ENCODE measurements at places on chromosomes 3 and 15.
A peak's percentile ranks its signal among the peaks of the same experiment; 100 is the strongest.

DNA sequence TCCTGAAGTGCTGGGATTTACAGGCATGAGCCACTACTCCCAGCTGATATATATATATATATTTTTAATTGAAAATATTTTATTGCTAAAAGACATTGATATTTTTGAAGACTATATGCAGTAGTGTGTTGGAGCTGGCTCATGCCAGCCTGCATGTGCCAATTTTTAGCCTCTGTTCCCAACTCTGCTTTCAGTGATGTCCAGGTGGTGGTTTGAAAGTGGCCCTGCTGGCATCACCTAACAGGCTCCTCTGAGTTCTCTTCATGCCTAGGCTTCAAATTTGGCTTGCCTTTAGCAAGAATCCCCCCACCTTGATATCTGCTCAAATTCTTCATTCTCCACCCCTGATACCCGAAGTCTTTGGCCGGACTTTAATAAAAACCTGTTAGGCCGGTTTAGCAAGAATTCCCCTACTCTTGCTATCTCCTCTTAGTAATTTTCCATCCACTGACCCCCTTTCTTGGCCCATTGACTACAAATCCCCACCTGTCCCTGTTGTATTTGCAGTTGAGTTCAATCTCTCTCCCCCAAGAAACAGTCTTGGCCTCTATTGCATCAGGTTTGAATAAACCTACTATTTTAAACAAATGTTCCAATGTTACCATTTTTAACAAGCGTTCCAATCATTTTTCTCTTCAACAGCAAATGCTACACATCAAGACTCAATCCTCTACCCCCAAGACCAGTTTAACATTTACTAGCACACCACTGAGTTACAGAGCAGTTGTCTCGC is 23.9 kb upstream of the CTSH start:
- no peak for DNase-seq

DNA sequence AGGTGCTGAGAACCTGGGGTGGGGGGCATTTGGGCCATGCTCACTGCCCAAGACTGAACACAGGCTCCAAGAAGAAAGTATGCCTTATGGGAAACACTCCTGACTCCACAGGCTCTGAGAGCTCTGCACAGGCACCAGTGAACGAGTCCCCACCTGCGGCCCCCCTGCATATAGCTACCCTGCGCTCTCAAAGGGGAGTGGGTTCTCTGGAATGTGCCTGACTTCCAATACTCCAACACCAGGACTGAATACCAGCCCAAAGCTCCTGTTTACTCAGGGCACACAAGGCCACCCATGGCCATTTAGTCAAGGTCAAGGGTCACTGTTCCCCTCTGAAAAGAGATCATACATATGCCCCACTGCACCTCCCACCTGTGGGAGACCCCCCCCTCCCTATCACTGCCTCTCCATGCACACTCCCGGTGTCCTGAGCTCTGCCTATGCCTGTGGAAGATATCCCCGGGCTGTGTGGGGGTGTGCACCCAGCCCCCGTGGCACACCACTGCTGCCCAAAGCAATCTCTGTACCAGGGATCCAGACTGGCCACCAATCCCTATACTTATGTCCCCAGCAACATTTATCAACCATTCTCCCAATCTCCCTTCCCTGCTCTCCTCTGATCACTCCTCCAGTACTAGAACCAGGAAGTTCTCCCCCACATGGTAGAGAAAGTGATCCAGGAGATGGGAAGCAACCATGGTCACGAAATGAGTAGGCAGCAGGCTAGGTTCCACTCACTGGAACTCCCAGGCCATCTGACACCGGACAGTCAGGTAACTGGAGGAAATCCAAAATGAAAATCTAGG is 1.5 kb upstream of the PLXNB1 start:
- peak; percentile 25 for DNase-seq

DNA sequence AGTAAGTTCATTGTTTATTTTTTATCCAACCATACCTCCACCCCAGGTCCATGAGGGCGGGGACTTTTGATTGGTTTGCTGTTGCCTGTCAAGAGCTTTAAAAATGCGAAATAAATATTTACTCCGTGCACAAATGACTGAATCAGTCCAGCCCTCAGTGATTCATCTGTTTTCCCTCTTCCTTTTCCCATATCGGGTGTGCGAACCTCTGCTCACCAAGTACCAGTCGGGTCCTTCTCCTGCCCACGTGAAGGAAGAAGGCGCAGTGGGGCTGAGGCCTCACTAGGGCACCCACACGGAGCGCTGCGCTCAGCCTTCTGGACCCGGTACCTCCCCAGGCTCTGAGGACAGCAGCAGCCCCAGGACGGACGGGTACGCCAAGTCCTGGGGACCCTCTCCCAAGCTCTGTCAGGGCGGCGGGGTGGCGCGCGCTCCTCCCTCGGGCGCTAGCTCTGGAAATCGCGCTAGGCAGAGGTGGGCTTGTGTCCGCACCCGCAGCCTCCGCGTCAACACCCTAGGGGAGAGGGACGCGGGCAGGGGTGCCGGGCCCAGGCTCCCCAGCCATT is 70.5 kb upstream of the EPHB3 start:
- DNase-seq: no peak

GRCh38 chr15:101296418-101297405 is 1.7 kb upstream of the SNRPA1 start:
- DNase-seq: no peak

- DNase-seq: no peak
Observed at GRCh38 chr3:155549087-155549486, 195.8 kb downstream of the PLCH1 start.

GRCh38 chr3:187290503-187290902 is 1.0 kb downstream of the MASP1 start:
- DNase-seq: no peak

DNA sequence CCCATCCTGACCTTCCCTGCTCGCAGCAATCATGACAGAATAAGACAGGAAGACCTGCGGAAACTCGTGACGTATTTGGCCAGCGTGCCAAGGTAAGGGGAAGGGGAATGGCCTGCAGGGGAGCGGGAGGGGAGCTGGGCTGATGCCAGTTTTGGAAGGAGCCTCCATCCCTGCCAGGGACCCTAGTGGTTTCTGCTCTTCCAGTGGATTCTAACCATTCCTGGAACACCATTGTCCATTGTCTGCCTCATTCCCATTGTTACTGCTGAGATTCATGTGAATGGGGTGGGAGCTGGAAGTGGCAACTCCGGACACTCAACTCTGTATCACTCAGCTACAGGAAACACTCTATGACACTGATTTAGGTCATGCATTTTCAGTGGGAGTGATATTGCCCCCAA is 242.9 kb upstream of the ROPN1 start:
- no peak for DNase-seq

- no peak for DNase-seq
Observed at GRCh38 chr15:33823119-33823518, 145.2 kb upstream of the CHRM5 start.

DNA sequence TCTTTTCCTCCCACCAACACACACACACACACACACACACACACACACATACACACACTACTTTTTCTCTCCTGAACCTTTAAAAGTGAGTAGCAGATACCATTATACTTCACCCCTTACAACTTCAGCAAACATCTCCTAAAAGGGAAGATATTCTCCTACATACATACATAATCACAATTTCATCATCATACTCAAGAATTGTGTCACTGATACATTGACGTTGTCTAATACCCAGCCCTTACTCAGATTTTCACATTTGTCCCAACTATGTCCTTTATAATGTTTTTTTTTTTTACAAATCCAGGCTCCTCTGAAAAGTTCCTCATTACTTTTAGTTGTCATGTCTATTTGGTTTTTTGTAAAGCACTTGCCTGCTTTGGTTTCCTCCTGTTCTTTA is 18.5 kb downstream of the ABHD6 start:
- DNase-seq: no peak

DNA sequence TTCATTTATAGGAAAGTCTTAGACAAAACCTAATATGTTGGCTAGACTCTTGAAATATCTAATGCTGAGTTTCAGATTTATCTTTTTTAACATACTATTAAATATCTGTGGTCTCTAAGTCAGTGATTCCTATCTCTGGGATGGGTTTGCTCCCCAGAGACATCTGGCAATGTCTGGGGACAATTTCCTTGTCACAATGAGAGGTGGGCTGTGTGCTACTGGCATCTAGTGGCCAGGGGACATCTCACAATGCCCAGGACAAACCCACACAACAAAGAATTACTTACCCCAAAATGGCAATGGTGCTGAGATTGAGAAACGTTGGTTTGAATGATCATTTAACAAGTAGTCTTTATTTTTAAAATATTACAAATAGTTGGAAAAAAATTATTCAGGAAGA is 602.1 kb downstream of the MAGI1 start:
- no peak for DNase-seq

DNA sequence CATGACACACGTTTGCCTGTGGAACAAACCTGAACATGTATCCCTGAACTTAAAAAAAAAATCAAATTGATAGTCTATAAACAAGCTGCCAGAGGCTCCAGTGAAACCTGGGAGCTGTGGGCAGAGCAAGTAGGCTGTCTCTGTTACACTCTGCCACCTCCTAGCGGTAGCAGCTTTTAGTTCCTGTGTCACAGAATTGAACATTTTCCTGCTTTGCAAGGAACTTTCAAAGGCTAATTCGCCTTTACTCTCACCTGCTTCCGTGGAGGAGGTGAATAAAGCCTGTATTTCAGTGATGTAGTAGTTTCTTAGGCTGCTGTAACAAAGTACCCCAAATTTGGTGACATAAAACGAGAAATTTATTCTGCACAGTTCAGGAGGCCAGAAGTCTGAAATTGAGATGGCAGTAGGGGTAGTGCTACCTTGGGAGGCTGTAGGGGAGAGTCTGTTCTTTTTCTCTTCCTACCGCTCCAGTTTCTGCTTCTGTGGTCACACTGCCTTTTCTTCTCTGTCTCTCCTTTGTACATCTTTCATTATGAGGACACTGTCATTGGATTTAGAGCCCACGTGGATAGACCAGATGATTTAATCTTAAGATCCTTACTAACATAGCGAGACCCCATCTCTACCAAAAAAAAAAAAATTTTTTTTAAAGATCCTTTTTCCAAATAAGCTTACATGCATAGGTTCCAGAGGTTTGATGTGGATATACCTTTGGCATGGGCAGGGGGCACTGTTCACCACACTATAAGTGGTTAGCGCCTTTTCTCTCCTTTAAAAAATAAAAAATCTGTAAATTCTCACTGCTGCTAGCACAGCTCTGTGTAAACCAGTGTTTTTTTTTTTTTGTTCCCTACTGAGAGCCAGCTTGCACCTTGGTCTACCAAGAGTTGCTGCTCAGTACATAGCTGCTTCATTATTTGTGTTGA is 25.3 kb downstream of the FBXO22 start:
- DNase-seq: peak; percentile 10

DNA sequence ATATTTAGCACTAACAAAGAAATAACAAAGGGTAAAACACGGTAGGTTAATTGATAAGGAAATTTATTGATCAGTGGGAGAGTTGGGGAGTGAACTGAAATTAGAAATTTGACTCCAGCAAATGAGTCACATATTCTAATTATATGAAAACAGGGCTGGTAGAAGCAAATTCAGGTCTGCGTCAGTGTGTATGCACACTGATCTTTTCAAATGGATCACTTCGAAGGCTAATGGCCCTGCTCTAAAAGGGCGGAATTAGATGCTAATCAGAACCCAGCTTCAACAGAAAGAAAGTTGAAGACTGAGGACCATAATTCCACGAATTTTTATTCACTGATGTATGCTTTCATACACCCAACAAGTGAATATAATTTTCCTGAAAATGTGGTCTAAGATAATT is 762.4 kb upstream of the DPPA4 start:
- DNase-seq: no peak

DNA sequence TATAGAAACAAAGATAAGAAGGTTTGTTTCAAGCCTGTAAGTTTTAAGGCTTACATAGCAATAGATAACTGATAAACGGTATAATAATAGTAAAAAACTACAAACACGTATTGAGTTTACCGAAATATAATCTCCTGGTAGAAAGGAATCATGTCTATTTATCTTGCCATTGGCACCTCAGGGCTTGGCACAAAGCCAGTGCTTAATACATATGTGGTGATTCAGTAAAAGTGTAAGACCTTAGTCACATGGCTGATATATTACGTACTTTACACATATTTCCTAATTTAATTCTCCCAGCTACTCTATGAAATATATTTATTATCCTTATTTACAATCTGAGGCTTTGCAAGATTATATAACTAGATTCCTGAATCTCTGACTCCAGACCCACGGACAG is 32.0 kb upstream of the SLCO3A1 start:
- DNase-seq: no peak

GRCh38 chr3:146256851-146257486 is 6.1 kb upstream of the PLSCR4 start:
- no peak for DNase-seq

DNA sequence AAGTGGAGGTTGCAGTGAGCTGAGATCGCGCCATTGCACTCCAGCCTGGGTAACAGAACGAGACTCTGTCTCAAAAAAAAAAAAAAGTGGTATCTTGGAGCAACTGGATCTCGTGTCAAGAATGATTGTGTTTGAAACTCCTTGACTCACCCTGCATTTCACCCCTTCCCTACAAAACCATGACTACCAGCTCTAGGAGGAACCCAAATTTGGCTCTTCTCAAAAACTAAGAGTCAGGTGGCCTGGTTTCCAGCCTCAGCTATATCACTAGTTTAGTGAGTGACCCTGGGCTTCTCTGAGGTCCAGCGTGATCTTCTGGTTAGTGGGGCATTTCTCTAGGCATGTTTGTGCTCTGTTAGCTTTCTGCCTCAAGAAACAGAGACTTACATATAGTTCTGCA is 222.1 kb downstream of the FAM43A start:
- no peak for DNase-seq

GRCh38 chr3:12458901-12459300 is 25.4 kb upstream of the TSEN2 start:
- no peak for DNase-seq

- no peak for DNase-seq
Observed at GRCh38 chr3:159828542-159828943, 160.1 kb upstream of the IL12A start.

DNA sequence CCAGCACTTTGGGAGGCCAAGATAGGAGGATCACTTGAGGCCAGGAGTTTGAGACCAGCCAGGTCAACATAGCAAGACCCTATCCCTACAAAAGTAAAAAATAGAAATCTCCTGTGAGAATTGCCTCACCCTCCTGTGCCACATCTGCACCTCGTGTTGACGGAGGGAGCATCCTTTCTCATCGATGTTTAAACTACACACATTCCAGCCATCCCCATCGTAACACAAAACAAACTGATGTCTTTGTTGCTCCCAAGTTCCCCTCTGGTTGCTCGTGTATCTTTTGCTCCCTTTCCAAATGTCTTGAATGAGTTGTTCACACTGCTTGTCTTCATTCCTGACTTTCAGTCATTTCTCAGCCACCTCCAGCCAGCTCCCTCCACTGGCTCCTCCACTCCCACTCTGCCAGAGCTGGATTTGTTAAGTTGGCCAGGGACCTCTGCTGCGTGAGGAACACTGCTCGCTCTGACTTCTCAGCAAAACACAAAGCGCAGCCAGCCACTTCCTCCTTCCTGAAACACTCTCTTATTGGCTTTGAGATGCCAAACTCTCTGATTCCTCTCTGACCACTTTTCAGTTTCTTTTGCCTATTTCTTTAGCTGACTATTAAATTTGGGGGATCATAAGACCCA is 53.6 kb upstream of the ATP13A3 start:
- no peak for DNase-seq

DNA sequence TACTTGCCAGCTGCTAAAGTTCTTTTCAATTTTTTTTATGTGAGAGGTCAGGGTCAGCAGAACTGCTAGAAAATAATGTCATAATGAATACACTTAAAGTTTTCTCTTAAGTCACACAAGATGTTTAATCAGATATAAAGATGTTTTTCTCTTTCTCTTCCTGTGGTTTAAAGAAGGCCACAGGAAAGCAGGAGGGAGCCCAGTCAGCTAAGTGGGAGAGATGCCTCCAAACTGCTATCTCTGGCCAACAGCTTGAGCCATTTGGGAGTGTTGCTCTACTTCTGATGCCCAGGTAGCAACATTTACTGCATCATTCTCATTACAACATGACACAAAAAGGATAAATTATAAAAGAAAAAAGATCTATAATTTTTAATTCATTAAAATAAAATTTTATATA is 45.7 kb upstream of the NLGN1 start:
- DNase-seq: no peak

Data from HuH-7.5 (cell line).